ENCODE measurements at places on chromosomes 1 and 21. TPM values are rescaled to one million over a fixed set of nuclear protein-coding genes. Genes with fewer than 3 reads are reported as not detected.

LCK gene
- 1.9 TPM for total RNA-seq

ASAP3 gene
- total RNA-seq, result 17.0 TPM

SCCPDH gene
- 40.2 TPM for total RNA-seq

DNA sequence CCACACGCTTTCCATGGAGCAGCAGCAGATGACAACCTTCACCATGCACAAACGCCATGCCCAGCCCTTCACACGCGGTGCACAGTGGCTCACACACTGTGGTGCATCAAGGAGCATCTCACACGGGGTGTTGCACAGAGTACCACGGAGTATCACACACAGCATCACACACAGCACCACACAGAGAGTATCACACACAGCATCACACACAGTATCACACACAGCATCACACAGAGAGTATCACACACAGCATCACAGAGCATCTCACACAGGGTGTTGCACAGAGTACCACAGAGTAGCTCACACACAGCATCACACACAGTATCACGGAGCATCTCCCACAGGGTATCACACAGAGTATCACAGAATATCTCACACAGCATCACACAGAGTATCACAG is 122.2 kb upstream of the RAB4A start:
- no peak for DNase-seq

DNA sequence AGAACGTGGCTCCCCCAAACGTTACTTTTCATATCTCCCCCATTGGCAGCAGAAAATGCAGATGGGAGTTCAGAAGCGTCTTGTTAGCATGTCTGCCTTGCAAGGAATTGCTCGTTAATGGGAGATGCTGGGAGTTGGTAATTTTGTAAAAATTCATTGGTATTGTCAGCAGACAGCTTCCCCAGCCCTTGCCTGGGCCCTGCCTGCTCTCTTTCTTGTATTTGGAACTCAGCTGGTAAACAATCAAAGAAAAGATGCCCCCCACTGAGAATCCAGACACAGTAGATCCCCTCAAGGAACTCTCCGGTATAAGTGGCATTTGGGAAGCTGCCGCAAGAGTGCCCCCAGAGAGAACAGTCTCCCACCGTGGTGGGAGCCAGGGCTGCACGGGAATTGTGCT is 94.4 kb upstream of the IGSF21 start:
- DNase-seq, result no peak

- DNase-seq, result no peak
These were observed 155.0 kb downstream of the TOMM20 start for GRCh38 chr1:234973426-234974250.

- DNase-seq, result no peak
These were observed 7.6 kb upstream of the ERG start for GRCh38 chr21:38505654-38506523.

DNA sequence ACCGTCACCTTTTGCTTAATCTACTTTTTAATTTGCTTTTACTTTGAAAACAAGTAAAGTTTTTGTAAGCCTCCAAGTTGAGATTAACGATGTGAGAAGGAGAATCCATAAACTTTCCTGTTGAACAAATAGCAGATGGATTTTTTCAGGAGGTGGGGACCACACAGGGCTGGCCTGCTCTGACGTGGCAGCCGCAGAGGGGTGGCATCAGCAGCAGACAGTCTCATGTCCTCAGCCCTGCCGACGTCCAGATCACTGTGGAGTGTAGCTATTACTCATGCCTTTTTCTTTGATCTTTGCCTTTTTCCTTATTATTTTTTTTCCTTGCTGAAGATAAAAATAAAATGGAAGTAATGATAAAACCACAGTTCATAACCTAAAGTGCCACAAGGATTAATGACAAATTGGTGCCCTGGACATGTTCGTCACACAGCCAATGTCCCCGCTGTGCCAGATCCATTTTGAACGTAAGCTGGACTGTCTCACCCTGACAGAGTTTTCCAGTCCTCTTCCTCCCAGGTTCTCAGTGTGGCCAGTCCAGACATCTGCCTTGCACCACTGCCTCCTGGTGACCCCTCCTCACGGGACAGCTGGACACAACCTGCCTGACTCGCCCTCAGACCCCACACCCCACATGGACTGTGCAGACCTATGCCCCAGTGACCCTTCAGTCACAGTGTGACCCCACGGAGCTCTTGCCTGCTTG is 15.4 kb upstream of the ZBTB21 start:
- DNase-seq, result no peak
